ENCODE measurements at places on chromosomes 2 and 18.
A peak's percentile ranks its signal among the peaks of the same experiment; 100 is the strongest.

- no peak for DNase-seq
Measured at GRCh38 chr2:1601471-1602277, 142.6 kb downstream of the PXDN start.

DNA sequence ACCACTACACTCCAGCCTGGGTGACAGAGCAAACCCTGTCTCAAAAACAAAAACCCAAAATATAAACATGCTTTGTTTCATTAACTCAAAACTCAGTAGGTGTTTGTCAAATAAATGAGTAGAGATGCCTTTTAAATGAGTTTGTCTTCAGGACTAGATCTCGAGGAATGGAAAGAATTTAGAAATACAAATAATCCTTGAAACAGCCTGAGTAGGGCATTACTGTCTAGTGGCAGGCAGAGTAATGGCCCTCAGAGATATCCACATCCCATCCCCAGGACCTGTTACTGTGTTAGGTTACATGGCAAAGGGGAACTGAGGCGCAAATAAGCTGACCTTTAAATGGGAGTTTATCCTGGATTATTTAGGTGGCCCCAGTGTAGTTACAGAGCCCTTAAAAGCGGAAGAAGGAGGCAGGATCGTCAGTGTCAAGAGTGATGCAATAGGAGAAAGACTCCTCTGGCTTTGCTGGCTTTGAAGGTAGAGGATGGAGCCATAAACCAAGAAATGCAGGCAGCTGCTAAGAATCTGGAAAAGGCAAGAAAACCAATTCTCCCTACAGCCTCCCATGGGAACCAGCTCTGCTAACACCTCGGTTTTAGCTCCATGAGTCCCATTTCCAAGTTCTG, 63.0 kb downstream of the CABLES1 start:
- no peak for DNase-seq

DNA sequence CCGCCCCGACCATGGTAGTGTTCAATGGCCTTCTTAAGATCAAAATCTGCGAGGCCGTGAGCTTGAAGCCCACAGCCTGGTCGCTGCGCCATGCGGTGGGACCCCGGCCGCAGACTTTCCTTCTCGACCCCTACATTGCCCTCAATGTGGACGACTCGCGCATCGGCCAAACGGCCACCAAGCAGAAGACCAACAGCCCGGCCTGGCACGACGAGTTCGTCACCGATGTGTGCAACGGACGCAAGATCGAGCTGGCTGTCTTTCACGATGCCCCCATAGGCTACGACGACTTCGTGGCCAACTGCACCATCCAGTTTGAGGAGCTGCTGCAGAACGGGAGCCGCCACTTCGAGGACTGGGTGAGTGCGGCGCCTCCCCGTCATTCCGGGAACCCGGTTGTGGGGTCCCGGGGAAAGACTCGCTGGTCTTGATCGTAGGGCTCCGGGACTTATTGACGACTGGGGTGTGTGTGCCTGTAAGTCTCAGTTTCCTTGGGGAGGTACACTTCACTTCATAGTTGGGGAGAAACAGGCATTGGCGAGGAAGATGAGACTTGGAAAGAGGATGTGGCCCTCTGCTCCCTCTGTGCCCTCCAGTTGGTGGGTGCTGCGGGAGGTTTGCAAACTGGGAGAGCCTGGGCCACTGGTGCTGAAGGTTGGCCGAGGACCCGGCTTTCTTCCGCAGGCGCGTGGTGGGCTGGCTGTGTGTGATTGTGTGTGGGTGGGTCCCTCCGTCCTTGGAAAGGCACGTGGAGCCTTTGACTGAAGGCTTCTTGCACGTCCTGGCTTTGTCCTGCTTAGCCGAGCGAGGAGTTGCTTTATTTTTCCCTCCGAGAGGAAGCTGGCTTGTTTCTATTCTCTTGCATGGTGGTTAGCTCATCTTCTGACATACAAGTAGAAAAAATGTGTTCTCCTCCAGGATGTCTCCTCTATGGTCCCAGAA, 886 bp downstream of the PRKCE start:
- peak; percentile 45 for DNase-seq

GRCh38 chr2:177610813-177611212, 218.2 kb downstream of the AGPS start:
- no peak for DNase-seq

- no peak for DNase-seq
Measured at GRCh38 chr2:46827274-46828134, 88.1 kb downstream of the MCFD2 start.

- DNase-seq: no peak
Measured at GRCh38 chr2:127818794-127819425, 7.9 kb upstream of the WDR33 start.
